ENCODE measurements at places on chromosomes 5 and 9.

- DNase-seq, result no peak
Measured at GRCh38 chr5:171957591-171958251, 48.7 kb downstream of the FBXW11 start.

DNA sequence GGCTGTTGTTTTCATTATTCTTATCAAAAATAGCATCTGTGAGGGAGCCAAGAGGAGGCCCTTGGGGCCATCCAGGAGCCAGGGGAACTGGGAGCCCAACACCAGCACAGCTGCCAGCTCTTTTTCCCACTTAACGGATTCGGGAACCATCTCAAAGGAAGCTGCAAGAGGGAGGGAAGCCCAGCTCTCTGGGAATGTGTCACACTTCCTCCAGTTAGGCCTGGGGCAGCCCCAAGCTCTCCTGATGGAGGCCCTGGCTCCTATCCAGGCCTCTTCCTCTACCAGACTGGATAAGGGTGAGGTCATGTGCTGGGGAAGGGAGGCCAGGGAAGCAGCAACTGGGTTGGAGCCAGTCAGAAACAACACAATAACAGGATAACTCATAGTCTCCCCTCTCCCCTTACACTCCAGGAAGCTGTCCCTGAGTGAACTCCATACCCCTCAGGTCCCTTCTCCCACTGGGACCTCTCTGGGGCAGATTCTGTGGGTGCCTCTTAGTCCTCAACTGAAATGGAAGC lies 12.7 kb downstream of the CSF2 start:
- DNase-seq, result no peak

DNA sequence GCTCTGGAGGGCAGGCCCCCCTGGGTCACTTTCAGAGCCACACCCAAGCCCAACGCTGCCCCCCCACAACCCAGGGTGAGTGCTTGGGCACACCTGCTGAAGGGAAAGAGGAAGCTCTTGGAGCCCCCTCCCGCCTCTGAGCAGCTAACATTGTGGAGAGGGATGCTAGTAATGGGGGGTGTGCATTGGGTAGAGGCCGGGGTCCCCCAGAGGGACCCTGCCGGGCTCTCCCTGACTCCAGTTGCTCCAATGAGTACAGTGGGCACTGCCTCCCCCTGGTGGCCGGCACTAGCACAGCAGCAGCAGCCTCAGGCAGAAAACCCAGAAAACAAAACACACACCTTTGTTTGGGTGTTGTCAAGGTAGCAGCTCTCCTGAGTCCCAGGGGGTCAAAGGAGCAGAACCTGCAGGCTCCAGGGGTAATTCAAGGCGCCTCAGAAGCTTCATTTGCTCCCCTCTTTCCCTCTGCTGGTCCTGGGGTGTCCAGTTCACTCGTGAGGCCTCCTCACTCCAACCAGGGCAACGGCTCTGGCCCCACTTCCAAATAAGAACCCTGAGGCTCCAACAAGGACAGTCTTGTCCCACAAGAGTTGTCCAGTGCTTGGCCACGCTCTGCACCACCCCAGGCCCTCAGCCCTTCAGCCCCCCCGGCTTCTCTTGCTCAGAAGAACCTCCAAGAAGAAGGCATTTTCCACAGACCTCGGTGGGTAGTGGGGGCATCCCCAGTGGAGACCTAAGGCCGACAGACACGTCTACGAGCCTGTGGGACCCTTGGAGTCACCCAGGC lies 16.1 kb downstream of the GBGT1 start:
- peak; percentile 62 for DNase-seq

DNA sequence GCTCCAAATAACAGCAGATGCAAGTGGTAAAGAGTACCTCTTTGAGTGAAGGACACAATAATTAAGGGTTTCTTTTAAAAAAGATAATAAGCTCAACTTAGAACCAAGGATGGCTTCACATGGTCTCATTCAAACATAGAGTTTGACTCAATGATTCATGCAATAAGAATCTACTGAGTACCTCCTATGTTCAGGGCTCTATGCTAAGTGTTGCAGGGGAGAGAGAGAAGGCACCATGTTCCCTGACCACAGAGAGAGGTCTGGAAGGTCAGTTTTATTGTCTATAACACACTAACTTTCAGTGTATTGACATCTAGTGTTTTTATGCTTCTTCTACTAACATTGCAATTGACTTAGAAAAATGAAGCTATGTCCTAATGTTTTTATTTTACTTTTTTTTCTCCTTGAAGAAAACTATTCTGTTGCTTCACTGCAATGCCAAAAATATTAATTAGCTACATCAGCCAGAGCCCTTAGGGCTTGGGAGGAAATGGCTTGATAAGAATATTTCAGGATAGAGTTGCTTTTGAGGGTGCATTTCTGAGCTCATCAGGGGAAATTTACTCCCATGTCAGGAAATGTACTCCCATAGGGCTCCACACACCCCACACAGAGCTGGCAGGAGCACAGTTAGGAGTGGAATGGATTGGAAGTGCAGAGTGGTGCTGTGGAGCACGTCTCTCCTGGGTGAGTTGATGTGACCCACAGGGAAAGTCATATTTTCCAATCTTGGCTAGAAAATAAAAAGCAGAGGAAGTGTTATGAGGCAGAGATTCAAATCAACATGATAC lies 106.6 kb downstream of the PDE8B start:
- no peak for DNase-seq

DNA sequence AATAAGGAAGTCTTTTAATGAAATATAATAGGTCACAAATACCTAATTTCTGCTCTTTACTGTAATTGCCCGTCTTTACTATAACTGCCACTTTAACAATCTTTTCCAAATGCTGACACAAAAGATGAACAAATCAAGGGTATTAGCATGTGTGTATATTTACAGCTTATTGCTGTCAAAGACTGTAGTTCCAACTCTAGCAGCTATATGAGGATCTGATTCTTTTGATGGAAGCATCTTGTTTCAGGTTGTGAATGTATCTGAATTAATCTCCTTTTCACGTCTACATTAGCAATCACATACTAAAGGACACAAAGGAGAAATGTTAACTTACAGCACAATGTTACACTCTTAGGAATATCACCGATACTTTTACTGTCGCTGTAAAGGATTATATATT lies 27.9 kb downstream of the RFX3 start:
- DNase-seq, result no peak

GRCh38 chr5:42230839-42231238 lies 192.4 kb upstream of the GHR start:
- DNase-seq, result no peak

- DNase-seq, result no peak
Measured at GRCh38 chr9:101705135-101705661, 33.2 kb downstream of the GRIN3A start.

DNA sequence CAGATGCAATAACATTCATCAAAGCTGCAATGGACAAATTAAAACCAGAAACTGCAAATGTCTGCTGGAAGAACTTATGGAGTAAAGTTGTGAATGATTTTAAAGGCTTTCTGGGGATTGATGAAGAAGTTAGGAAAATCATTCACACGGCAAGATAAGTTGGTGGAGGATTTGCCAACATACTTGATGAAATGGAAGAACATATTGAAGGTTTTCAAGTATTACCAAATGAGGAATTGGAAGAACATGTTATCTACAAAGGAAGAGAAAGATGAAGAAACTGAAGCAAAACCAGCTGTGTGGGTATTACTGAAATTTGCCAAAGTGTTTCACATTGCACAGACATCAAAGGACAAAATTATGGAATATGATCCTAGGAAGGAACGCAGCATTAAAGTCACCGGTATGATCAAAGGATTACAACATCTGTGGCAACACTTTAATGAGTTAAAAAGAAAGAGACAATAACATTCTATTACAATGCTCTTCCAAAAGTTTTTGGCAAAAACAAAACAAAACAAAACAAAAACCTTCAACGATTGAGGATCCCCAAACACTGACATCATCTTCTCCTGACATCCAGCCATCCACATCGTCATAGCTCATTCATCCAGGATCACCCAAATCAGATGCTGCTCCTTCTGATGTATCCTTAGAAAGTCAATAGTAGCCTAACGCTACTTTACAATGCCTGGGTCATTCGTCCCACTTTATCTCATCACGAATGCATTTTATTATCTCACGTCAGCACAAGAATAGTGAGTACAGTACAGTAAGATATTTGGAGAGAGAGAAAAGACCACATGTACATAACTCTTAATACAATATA lies 61.3 kb upstream of the SMC5 start:
- DNase-seq, result no peak

- no peak for DNase-seq
Measured at GRCh38 chr5:524234-524972, at the start of gene SLC9A3. Gene SLC9A3 (minus strand): TSS chr5:524449.

DNA sequence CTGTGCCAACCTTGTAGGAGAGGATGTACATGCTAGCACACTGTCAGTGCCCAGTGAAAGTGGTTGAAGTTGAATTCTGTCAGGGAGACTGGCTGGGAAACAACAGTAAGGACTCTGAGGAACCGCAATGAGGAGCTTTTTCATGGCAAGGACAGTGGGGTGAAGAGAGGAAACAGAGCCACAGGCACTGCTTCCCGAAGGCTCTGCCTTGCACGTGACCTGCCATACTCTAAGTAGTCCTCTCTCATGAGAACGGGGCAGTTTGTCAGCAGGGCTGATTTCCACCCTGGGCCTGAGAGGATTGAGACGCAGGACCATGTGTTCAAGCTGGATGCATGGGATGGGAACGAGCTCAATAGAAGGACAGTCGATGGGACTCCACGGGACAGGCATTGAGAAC lies 106.6 kb upstream of the CTSL start:
- no peak for DNase-seq

GRCh38 chr9:105901514-105902109 lies 207.3 kb downstream of the TMEM38B start:
- peak; percentile 49 for DNase-seq

DNA sequence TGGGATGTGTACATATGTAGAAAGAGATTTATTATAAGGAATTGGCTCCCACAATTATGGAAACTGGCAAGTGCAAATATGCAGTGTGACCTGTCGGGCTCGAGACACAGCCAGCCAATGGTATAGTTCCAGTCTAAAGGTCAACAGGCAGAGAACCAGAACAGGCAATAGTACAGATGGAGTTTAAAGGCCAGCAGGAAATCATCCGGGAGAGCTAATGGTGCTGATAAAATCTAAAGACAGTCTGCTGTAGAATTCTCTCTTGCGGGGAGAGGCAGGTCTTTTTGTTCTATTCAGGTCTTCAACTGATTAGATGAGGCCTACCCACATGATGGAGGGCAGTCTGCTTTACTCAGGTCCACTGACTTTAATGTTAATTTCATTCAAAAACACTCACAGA lies 21.8 kb downstream of the ANKRD31 start:
- DNase-seq, result no peak

- DNase-seq, result no peak
Measured at GRCh38 chr5:115962239-115962564, at the start of gene LVRN. Gene LVRN (plus strand): TSS chr5:115962475. CDS start chr5:115962618, 143 bp downstream.

DNA sequence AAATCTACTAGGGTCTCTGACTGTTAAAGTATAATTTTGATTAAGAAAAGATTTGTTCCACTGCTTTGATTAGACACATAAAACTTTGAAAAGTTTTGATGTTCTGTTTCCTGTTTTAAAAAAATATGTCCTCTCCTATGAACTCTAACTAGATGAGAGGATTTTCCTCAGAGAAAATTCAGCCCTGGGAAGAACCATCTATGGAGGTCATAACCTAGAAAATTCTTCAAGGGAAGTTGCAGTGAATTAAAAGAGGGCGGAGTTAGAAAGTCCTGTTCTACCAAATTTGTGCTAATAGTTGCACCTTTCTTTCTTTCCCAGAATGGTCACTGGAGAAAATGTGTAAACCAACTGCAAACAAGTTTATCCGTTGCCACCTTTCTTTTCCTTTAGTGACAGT lies 27.7 kb downstream of the PIK3R1 start:
- DNase-seq, result no peak

GRCh38 chr5:7978991-7979390 lies 110.0 kb downstream of the MTRR start:
- DNase-seq, result no peak

- no peak for DNase-seq
Measured at GRCh38 chr9:8860925-8861324, 1061.3 kb upstream of the DMAC1 start.

DNA sequence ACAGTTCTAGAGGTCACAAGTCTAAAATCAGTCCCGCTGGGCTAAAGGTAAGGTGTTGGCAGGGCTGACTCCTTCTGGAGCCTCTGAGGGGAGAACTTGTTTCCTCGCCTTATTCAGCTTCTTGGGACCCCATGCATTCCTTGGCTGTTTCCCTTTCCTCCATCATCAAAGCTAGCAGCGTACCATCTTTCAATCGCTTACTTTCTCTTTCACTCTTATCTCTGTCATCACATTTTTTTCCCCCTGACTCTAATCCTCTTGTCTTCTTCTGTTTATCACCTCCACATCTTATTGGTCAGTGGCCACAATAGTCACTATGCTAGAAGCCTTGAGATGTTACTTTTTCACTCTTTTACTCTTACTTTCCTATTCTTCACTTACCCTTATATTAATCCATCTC lies 72.5 kb upstream of the SPEF2 start:
- no peak for DNase-seq

- DNase-seq, result no peak
Measured at GRCh38 chr9:89750117-89750791, 145.4 kb downstream of the GADD45G start.

GRCh38 chr9:71690063-71690688 lies 78.1 kb downstream of the CEMIP2 start:
- no peak for DNase-seq

DNA sequence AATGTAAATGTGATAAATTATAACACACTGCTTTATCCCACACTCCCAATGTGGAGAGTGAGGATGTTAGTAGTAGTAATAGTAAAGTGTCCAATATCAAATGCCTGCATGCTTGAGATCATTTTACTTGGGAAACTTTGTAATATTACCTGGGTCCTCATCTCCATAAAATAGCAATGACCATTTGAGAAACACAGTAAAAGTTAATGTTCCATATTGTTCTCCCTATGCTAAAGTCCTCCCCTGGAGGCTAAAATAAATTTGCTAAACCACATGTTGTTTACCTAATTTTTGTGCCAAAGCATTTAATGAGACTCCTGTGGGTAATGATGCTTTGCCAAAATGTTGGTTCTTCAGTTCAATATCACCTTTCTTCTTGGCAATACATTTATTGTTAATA lies 291.2 kb downstream of the CDH10 start:
- DNase-seq, result no peak

GRCh38 chr5:147956064-147956841 lies 49.9 kb upstream of the C5orf46 start:
- no peak for DNase-seq
